Stimulated activated naive CD4-positive, alpha-beta T cell treated with Interleukin-2 at 50 U/mL for 16 hours (primary cell): ENCODE measurements at places on chromosomes 12 and 14.

DNA sequence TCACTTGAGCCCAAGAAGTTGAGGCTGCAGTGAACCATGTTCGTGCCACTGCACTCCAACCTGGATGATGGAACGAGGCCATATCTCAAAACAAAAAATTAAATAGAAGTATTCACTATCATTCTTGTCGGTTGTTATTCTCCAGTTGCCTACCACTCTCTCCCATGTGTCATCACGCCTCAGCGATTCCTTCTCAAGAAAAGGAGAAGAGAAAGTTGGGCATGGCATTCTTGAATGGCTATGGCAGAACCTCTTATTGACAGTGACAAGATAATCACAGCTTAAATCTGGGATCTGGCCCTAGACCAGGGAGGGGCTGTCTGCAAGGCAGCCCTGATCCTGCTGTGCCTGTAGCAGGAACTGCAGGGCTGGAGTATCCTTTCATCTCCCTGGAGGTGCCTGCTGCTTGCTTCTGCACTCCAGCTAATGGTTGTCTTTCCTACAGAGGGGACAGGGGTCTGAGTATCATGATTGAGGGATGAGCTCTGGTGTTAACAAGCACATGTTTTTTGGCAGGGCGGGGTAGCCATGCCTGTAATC is 12.8 kb upstream of the MLEC start:
- DNase-seq: no peak

GRCh38 chr14:22753586-22753985 is 12.9 kb upstream of the OXA1L start:
- DNase-seq: no peak

- DNase-seq: no peak
Observed at GRCh38 chr14:100607611-100607956, 20.4 kb upstream of the BEGAIN start.

DNA sequence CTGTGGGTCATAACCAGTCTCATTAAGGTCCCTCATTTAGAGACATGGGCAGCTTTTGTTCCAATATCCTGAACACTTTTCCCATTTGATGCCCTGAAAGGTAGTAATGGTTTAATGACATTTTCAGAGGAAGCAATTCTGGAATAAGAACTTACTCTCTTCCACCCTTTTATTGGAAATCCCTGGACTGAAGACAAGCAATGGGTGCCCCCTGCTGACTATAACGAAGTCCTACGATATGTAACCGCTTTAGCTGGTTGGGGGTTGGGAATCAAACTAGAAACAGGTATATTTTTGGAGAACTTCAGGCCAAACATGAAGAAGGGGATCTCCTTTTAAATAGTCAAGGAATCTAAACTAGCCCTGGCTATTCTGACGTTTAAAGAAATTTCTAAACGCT is 20.5 kb downstream of the SARNP start:
- DNase-seq: no peak

DNA sequence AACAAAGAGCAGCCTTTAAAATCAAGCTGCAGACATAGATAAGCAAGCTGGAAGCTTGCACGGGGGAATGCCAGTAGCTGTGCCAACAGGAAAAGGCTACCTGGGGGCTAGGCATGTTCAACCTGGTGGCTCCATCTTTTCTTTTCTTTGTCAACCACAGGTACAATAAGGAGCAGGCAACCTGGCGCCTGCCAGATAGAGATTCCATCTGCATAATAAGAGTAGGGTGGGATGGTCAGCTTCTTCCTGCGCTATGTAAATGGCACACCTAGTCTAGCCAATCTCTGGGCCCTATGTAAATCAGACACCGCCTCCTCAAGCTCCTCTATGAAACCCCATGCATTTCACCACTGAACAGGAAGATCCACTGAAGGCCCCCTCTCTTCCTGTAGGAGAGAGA is 87.4 kb upstream of the PKP2 start:
- no peak for DNase-seq

DNA sequence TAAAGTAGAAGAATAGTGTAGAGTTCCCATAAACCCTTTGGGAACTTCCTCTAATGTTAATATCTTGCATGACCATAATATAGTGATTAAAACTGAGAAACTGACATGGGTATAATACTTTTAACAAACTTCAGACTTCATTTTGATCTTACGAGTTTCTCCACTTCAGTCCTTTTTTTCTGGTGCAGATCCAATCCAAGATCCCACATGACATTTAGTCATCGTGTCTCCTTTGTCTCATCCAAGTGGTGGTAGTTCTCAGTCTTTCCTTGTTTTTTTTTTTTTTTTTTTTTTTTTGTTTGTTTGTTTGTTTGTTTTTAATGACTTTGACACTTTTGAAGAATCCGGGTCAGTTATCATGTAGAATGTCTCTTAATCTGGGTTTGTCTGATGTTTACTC is 179.2 kb downstream of the CACNA1C start:
- DNase-seq: no peak

GRCh38 chr12:51484119-51484518 is 59.5 kb downstream of the SLC4A8 start:
- no peak for DNase-seq

- DNase-seq: no peak
Observed at GRCh38 chr14:76638841-76639240, 122.4 kb upstream of the VASH1 start.

- no peak for DNase-seq
Observed at GRCh38 chr12:3224530-3224903, 147.3 kb downstream of the TSPAN9 start.

DNA sequence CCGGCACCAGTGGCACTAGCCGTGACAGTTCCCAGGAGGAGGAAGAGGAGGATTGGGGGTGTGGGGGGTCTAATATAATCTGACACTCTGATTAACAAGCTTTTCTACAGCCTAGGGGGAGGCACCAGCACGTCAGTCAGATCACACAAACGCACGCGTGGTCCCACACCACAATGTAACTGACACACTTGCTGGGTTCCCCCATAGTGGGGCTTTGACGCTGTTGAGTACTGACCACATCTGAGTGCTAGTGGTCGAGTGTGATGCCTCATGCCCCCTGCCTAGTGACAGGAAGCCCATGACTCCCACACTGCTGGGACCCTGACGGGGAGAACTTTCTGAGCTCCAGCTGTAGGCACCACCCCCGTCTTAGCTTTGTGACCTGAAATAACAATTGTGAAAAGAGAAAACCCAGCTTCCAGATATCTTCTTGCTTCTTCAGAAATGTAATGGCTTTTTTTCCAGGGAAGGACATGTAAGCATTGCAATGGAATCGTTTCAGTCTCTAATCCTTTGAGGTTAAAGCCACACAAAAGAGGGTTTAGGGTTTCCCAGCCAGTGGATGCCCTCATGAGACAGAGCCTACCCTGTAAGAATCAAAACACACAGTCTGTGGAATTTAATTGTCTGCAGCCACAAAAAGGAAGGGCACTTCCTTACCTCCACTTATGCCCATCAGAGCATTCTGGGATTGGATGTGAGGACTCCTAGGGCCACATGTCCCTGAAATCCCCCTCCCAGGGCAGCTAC is 183.9 kb downstream of the PIWIL1 start:
- no peak for DNase-seq

- DNase-seq: peak; percentile 20
Observed at GRCh38 chr12:103495469-103496456, at the start of gene C12orf42. Gene C12orf42 (minus strand): TSS chr12:103495968. CDS start chr12:103478426, 17,542 bp downstream.

DNA sequence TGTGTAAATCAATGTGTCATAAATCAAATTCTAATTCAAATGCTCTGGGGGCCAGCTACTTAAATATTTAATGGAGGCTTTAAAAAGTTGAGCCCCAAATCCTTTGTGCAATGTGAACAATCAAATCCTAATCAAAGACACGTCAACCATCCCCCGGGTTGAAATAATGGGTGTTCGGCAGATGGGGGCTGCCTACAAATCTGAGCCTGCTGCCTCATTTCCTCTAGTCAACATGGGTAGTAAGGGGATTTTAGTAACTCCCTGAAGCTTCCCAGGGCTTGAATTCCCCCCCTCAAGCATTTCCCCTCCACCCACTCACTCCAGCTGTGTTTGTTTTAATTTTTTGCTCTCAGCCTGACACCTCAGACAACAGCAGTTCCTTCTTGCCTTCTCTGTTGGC is 37.8 kb downstream of the SRRM4 start:
- DNase-seq: no peak

DNA sequence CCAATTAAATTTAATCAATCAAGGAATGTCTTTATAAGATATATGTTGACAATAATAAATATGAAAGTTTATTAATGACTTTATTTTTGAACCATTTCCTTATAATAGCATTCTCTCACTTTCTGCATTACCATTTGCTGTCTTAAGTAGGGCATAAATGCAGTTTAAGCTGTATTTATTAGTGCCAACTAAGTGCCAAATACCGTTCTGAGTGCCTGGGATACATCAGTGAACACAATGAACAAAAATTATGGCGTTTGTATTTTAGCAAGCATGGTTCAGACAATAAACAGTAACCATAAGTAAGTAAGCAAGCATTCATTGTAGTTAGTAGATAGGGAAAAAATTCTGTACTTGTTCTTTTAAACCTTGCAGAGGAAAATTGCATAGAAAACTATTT is 145.8 kb downstream of the FUT8 start:
- no peak for DNase-seq

DNA sequence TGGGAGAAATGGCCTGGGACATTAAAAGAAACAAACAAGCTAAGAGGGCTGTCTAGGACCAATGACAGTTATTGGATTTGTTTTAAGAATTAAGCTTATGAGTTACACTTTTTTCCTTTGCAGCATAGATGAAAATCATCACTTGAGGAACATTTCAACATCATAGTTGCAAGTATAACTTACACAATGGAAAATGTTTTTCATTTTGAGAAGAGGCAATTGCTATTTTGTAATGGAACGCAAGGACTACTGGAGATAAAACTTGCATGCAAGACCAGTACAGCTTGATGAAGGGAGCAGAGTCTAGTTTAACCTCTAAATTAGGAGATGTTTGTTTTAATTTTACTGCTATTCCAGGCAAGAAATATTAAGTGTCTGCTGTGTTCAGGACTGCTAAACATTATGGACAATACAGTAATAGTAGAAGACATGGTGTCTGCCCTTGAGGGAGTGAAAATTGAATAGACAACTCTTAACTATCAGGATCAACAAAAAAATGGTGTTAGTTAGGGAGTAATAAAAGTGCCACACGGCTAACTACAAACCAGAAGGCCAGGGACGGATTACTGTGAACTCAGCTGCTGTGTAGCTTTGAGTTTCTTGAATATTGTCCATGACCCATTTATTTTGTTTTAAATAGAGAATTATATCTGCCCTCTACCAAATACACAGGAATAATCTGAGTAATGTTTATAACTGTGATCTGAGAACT is 374.5 kb downstream of the RAD51B start:
- no peak for DNase-seq

GRCh38 chr14:105220699-105221597 is 27.4 kb upstream of the BTBD6 start:
- no peak for DNase-seq

- no peak for DNase-seq
Observed at GRCh38 chr14:44778604-44779003, 183.1 kb downstream of the KLHL28 start.

DNA sequence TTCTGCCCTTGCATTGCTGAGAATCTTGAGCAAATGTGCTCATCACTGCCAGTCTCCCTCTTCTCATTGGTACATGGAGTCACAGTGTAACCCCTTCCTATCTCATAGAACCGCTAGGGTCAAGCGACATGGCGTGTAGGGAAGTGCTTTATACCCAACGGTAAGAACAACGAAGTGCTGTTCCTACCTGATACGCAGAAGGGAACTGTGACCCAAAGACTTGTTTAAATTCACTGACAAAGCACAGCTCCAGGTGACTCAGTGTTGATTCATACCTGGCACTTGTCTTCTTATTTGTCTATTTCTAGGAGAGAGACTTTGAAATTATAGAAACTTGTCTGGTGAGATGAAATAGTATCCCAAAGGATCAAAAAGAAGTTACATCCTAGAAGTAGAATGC is 53.7 kb downstream of the FBXL14 start:
- no peak for DNase-seq

DNA sequence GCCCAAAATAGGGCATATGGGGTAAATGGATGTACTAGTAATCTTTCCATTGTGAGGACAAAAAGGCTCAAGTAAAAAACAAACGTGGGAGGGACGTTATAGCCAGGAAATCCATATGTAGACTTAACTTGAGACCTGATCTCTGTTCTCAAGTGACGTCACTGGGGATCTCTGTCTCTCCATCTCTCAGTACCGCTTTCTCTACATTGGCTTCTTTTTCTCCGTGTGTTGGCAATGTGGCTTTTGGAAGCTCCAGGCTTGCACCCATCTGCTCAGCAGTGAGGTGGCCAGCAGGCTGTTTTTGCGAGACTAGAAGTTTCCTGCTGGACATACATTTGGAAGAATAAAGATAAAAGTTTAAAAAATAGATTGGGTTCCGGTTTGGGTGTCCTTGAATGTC is 66.0 kb upstream of the NRXN3 start:
- DNase-seq: no peak

GRCh38 chr12:46373301-46374296 is 1.0 kb upstream of the SLC38A2 start:
- DNase-seq: peak; percentile 24

GRCh38 chr12:21725731-21726130 is 48.8 kb downstream of the KCNJ8 start:
- DNase-seq: no peak

GRCh38 chr12:93315385-93315906 is 62.3 kb upstream of the NUDT4 start:
- DNase-seq: no peak

DNA sequence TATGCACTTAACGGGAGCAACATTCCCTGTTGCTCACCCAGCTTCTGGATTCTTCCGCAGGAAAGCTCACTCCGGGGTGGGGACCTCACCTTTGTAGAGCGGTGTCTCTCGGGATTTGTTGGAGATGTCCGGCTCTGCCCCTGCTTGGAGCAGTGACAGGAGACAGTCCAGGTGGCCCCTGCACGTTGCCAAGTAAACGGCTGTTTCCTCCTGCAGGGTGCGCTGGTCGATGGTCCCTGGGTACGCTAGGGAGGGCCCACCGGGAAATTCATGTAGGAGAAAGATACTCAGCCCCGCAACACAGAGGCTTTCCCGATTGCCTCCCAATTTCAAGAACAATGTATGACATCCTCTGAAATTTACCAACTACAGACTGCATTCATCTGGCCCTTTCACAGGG is 23.1 kb downstream of the ASB2 start:
- DNase-seq: no peak

DNA sequence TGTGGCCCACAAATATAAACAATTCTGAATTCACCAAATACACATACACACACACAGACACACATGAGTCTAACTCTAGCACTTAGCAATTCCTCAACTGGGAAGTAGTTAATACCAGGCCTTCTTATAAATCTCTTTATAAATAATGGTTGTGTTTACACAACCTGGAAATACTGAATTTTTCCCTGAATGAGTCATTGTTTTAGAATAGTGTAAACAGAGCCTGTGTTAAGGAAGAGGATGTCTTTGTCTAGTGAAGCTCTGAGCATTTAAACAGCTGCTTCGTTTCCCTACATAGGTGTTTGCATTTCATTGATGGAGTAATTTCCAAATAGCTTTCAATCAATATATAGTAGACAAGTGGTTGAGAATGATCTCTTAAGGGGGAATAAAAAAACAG is 218.8 kb downstream of the BTG1 start:
- DNase-seq: no peak
